ENCODE measurements at places on chromosomes 16 and 17. TPM values are rescaled to one million over a fixed set of nuclear protein-coding genes. Genes with fewer than 3 reads are reported as not detected.

Gene ANKRD40CL
- total RNA-seq = not detected

Gene DEXI
- 47.6 TPM for total RNA-seq

Gene CLDN7
- not detected for total RNA-seq

Gene SLC22A31
- total RNA-seq = 0.77 TPM

Gene FLYWCH1
- total RNA-seq = 19.3 TPM

Gene NLRC3
- not detected for total RNA-seq

Gene PPP1R1B
- not detected for total RNA-seq

Gene TIGD7
- total RNA-seq = 2.8 TPM

Gene KRT34
- not detected for total RNA-seq

Measured in SK-MEL-5 (cell line).